ENCODE measurements at places on chromosomes 12 and 14.

DNA sequence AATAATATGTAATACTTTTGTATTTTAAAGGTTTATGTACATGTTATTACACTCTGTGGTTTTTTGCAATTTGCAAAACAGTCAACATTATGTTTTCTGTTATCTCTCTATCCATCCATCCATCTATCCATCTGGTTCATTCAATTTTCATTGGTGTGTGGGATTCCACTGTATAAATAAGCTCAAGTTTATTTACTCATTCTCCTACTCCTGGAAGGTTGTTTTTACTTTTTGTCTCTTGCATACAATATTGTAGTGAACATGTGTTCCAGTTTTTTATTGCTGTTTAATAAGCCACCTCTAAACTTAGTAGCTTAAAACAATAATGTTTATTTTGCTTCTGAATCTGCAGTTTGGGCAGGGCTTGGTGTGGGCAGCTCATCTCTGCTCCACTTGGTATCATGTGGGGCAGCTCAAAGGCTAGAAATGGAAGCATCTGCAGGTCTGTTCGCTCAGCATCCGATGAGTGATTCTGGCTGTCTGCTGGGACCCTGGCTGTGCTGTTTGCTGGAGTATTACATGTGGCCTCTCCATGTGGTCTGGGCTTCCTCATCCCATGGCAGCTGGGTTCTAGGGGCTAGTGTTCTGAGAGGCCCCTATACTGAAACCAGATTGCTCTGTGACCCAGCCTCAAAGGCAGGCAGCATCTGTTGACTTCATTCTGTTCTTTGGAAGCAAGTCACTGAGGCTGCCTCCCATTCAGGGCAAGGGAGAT, 98.8 kb downstream of the SLC25A47 start:
- no peak for DNase-seq

DNA sequence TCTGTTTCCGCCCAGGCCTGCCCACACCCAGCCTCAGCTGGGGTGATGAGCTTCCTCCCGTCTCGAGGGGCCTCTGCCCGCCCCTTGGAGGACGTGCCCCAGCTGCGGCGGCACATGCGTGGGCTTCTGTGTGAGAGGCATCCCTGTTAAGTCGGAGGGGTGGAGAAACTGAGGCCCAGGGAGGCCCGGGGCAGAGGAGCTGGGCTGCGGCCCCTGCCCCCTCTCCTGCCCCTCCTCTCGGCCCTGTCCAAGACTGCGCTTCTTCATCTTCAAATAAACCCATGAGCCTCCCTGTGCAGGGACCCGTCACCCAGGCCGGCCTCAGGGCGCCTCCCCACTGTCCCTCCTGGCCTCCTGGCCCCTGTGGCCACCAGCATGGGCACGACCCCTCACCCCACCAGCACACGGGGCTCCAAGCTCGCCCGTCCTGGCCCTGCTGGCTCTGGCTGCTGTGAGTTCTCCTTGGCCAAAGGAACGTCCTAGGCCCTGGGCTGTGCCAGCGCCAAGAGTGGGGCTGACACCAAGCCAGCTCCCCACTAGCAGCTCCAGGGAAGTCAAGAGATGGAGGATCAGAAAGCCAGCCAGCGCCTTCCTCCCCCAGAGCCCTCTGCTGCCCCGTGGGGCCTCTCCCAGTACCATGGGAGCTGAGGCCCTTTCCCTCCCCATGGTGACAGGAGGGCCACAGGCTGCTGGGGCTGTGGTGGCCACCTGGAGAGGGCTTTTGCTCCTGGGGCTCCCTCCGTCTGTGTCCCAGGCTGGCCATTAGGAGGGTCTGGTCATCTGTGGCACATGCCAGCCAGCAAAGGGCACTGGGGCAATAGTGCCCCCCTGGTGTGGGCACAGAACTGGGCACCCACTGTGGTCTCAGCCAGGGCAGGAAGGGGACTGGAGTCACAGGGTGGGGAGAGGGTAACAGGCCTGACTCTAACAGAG, 180.4 kb downstream of the KIF26A start:
- no peak for DNase-seq

DNA sequence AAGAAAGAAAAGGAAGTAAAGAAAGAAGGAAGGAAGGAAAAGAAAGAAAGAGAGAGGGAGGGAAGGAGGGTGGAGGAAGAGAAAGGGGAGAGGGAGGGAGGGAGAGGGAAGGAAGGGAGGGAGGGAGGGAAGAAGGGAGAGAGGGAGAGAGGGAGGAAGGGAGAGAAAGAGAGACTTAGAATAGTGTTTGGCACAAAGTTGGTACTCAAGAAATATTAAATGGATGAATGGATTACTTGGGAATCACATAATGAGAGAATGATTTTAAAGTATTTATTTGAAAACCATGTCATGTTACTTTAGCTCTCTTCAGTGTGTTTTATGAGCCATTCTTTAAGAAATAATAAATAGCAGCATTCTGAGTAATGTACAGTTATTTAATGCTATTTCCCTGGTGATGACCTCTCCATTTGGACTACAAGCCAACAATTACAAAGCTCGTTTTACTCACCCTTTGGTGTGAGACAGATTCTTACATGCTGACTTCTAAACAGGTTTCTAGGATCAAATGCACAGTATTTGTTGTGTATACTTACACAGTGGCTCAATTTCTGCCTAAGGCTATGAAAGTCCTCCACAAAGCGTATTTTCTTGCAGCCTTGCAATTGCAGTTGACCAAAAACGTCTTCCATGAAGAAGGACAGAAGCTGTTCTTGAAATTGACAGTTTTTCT, 861 bp downstream of the IL26 start:
- DNase-seq, result no peak

- DNase-seq, result no peak
Observed at GRCh38 chr14:45253754-45254310, 830 bp upstream of the MIS18BP1 start.

GRCh38 chr14:24256960-24257359, 6.0 kb downstream of the TGM1 start:
- DNase-seq, result no peak

DNA sequence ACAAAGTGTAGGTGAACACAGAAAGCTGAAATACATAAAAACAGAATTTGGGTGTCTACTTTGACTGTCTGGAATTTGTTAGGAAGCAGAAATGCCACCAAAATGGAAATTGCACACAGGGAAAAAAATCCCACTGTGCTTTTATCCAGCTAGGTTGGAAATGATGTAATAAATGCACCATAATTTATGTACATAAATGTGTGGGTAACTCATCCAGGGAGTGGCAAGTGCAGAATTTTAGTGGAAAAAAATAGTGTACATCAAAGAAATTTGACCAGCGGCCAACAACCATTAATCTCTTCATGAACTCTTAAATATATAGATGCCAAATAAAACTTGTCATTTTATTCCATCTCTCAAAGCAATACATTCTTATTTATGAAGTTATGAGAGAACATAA, 105.6 kb downstream of the LLPH start:
- DNase-seq, result no peak

DNA sequence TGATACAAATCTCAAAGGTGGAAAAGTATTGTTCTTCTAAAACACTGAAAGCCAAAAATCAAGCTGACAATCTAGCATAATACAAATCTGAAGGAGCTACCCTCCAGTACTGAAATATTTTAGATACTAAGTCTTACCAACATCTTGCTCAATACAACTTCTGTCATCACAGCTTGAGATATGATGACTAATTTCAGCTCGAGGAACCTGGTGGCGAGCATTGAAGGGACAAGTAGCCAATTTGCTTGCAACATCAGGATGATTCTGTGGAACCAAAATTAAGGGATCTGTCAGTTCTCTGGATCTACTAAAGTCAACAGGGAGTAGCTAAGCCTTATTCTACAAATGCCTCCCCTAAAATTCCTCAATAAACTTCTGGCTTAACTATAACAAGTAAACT, 10.4 kb downstream of the GTSF1 start:
- no peak for DNase-seq

DNA sequence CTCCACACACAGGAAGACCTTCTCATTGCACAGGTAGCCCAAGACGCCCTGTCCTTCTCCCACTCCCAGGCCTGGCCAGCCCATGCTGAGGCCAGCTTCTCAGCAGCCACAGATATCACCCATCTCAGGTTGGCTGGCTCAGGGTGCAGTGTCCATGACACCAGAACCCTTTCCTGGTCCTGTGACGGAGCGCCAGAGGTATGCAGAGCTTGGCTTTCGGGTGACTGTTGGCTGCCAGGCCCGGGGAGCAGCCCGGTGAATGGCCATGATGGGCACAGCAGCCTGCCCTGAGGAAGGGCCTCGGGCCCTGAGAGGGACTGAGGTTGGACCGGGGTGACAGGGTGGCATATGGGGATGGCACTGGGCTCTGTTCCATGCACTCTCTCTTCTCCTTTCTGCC, 173.4 kb downstream of the TSPAN9 start:
- no peak for DNase-seq

- DNase-seq, result no peak
Observed at GRCh38 chr12:3632754-3633153, 120.2 kb downstream of the CRACR2A start.

- DNase-seq, result no peak
Observed at GRCh38 chr14:52365071-52365470, 51.0 kb downstream of the PTGER2 start.

DNA sequence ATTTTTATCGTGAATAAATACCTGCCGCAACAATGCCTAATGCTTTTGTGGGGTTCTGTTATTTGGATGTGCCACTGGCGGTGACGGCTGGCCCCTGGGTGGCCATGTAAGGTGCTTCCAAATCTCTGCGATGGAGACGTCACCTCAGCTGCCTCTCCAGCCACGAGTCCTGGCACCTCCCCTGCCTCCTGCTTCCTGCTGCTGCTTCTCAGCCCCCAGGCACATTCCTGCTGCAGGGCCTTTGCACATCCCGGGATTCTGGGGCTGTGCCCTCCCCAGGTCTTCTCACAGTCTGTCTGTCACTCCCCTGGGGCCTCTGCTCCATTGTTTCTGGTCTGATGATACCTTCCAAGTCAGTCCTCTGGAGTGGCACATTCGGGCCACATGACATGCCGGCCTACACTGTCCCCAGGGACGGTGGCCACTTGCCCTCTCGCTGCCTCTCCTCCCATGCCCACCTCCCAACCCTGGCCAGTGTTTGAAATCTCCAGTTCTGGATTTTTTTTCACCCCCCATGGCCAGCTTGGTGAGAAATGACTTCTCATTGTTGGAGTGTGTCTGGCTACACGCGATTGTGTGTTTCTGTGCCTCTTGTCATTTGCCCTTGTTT, 151.8 kb downstream of the KIF26A start:
- no peak for DNase-seq

GRCh38 chr14:67646131-67646530, 26.4 kb downstream of the ARG2 start:
- DNase-seq, result no peak

- DNase-seq, result no peak
Observed at GRCh38 chr12:8452036-8452435, 3.7 kb upstream of the CLEC6A start.

GRCh38 chr12:105803292-105803691, 335.5 kb downstream of the NUAK1 start:
- no peak for DNase-seq

DNA sequence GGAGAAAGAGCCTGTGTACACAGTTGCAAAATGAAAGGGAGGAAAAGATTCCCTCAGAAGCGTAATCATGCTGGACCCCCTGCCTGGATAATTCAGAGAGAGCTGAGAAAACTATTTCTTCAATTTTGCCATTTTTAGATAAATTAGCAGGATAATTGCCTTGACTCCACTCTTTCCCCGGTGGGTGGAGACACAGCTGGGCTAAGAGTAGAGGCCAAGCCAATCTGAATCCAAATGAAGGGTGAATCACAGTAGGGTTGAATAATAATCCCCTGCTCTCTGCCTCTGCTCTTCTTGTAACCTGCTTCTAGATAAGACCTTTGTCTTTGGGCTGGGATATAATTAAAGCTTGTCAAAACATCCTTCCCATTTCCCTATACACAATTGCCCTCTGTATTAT, 150.1 kb downstream of the CAPZA3 start:
- DNase-seq, result no peak

- DNase-seq, result no peak
Observed at GRCh38 chr12:83132360-83132759, 445.7 kb downstream of the TMTC2 start.

DNA sequence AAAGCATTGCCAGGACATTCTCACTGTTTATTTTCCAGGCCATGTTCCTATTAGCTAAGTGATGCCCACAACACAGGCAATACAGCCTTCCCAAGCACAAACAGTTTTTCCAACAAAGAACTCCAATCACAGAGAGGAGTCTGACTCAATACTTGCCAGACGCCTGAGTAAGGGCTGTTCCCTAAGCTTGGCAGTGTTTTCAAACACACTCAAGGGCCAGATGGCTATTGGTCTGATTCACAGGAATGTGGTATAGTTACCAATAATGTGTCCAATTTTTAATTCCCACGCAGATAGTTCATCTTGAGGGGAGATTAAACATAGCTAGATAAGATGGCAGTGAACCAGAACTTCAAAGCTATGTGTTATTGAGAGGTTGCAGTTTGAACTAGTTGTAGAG, 381.0 kb downstream of the SNAPC1 start:
- DNase-seq, result no peak

DNA sequence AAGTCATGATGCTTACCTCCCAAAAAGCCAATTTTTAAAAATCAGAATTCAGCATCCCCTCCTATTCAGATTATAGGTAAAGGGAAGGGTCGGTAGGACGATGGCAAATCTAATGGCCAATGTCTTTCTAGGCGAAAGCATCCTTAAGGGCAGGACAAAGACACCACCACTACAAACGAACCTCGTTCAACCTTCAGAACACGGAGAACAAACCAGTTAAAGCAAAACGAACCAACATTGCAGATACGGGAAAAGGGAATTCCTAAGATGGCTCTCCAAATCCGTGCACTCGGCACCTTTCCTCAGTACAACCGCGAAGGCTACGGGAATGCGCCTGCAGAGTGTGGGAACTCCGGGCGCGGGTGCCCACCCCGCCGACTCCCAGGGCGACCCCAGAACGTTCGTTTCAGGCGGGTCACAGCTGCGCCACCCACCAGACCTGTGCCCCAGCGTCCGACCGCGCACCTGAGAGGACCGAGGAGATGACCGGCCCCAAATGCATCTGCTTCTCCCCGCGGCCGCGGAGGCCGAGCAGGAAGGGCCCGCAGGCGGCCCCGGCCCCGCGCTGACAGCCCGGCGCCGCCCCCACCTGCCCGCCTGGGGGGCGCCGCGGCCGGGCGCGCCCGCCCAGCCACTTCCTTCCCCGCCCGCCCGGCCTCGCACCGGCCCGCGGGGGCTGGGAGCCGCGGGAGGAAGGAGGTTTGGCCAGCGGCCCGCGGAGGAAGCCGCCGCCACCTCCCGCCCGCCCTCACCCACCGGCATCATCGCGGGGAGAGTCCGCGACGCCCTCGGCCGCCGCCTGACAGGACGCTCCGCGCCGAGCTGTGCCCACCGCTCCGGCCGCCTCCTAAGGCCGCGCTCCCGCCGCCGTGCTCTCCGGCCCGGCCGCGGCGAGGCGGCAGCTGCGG, 578 bp downstream of the PPP1R13B start:
- no peak for DNase-seq

- no peak for DNase-seq
Observed at GRCh38 chr14:73759183-73759713, 45.1 kb upstream of the PNMA1 start.

DNA sequence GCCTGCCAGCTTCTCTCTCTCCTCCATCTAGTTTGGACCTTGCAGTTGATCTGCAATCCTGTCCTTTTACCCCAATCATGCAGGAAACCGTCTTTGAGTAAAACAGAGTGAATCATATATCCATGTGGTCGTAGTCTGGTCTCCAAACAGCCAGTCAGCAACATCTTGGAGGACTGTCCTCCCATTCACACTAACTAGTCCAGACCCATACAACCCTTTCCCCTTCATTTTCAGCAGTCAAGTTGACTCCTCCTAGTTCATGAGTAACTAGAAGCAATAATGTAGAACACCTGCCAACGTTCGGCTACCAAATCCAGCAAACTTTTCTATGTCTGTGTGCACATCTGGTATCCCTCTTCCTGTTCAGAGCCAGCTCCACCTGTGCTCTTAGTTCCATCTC, 10.8 kb upstream of the BIN2 start:
- DNase-seq, result no peak

Data from stimulated activated CD4-positive, alpha-beta T cell treated with anti-CD3 and anti-CD28 coated beads, Interleukin-1b, Interleukin-23, amount 100 ng/mL, for 1 hour (primary cell).